COR-L47 (cell line): ENCODE measurements at places on chromosomes 13 and 19.

DNA sequence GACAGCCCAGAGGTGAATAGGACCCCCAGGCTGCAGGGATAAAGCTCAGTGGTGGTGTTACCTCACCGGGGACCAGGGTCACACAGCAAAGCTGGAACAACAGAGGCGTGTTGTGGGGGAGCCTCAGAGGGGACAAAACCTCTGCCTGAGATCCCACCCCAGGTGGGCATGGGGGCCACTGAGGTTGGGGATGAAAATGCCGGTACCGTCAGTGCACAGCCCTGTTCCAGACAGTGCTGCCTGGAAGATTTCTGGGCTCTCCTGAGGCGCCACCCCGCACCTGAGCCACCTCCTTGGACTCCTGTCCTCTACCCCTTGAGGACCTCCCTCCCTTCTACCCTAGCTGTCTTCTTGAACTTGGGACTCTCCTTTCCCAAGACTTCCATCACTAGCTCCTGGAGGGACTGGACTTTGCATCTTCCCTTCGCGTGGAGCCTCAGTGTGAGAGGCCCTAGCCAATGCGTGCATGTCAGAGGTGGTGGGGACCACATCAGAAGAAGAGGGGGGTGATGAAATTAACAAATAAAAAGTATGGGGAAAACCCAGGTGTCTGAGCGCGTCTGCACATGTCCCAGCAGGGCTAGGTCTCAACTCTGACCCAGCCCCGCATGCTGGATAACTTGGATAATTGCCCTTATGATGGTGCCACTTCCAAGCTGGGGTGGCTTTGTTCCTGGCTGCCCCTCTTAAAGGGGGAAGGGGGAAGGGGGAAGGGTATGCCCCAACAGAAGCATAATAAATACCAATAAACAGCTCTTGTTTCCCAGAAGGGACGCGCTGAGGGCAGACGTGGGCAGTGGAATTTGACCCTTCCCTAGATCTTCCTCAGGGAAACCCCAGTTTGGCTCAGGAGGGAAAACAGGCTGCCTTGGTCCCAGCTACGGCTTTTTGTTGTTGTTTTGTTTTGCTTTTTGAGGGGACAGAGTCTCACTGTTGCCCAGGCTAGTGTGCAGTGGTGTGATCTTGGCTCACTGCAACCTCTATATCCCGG is 11.6 kb downstream of the CNFN start:
- DNase-seq: no peak

DNA sequence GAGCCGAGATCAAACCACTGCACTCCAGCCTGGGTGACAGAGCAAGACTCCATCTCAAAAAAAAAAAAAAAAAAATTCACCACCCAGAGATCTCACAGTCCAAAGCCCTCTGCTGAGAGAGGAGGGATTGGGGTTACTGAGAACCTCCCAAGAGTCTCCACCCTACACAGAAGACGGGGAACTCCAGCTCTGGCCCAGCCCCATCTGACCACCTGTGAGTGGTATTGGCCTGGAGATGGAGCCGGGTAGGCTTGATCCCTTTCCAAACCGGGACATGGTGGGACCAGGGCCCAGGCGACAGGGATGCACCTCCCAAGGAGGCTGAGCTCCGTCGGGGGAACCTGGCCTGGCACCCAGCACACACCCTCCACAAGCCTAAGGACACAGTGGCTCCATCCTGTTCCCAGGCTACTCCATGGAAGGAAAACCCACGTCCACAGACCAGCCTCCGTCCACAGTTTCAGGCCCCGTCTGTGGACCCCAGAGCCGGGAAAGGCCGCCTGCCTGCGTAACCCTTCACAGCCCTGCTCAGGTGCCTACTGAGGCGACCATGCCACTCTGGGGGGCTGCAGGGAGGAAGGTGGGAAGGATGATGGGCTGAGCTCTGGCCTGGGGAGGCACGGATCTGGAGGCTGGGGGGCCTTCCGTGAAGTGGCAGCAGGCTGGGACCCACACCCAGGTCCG is 1.8 kb downstream of the TMEM259 start:
- DNase-seq: no peak

GRCh38 chr19:23783636-23784035 is 24.9 kb upstream of the ZNF681 start:
- DNase-seq: no peak

DNA sequence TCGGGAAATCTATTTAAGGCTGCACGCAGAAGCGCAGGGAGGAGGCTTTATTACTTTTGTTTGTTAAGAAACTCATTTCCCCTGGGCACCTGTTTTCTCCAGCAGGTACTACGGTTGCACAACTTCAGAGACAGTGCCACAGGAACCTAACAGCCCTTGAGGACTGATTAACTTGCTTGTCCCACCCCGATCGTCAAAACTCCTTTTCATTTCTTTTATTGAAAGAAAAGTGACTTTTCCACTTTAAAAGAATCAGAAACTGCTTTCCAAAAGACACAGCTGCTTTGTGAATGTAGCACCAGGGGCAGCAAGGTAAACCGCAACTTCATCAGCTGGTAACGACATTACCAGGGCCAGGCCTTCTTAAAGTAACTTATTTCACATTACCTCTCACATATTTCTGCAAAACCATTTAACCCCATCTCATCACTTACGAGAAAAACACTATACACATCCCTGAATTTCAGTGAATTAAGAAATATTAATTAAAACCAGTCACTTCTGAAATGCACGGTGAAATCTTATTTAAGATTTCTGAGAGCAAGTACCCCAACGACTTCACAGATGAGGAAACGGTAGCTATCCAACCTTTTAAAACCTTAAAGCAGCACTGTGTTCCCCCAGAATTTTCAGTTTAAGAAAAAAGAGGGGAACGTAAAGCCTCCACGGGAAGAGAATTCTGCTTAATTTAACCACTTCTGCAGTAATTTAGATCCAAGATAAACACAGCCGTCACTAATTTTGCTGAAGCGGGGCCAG is 1.4 kb downstream of the ANKRD10 start:
- peak; percentile 8 for DNase-seq

DNA sequence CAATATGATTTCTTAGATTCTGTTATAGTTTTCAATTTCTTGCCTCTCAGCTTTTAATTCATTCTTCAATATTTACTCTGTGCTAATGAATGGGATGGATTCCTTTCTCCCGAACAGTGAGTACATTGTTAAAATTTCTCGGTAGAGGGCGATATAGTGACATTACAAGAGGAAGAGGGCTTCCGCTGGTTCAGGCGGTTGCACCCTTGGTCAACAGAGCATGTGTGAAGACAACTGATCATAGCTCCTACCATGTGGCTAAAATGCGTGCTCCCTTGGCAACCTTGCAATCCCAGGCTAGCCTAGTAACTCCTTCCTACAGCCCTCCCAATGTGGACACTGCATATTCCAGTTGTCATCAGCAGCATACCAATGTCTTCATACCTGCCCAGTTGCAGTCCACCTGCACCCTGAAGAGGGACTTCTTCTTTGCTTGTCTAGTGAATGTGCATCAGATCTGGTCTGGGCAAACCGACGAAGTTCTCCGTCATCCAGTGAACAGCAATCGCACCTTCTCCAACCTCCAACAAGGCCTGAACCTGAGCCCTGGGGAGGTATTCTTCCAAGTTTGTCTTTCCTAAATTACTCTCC is 653.0 kb upstream of the GPC6 start:
- no peak for DNase-seq

GRCh38 chr19:17605761-17606589 is 50.5 kb downstream of the COLGALT1 start:
- DNase-seq: no peak

- DNase-seq: no peak
These were observed 13.4 kb downstream of the CYSLTR2 start for GRCh38 chr13:48667136-48667535.

DNA sequence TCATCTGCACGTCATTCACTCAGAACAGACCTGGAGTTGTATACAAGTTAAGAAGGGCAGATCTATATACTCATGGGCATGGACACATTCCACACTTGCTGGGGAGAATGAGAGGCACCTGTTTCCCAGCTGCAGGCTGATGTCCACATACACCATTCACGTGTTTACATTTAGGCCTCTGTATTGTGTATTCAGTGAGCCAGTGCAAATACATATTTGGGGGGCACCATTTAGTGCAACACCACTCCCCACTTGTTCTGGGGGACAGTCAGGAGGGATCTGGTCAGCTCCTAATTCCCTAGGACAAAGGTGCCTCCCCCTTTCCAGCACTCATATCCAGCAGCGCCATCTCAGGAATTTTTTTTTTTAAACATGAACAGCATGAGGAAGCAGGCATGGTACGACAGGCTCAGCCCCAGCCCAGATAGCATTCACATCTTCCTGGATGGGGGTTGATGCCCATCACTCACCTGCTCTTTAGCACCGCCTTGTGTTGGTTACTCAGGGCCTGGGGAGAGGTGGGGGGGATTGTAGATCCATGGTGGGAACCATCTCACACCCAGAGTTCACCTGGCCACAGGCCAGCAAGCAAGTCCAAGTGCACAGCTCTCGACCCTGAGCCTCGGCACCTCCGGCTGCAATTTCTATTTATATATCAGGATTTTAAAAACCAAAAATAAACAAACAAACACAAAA is 56.9 kb upstream of the ZNF254 start:
- DNase-seq: no peak

DNA sequence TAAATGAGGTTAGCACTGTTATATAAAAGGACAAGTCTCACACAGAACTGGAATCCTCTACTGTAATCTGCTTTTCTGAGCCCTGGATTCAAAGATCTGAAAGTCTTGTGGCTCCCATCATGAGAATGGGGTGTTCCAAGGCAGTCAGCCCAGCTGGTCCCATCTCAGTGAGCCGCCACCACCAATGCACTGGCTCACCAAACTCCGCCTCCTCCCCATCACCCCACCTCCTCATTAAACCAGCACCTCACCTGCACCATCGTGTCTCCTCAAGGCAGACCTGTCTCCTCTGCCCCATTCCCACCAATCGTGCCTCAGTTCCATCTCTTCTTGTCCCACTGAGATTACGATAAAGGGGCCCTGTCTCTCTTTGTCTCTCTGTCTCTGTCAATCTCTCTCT is 166.7 kb downstream of the USP12 start:
- no peak for DNase-seq

- no peak for DNase-seq
These were observed 1117.2 kb upstream of the SPRY2 start for GRCh38 chr13:81458170-81458569.

GRCh38 chr19:2503521-2504109 is 27.7 kb downstream of the GADD45B start:
- DNase-seq: no peak

DNA sequence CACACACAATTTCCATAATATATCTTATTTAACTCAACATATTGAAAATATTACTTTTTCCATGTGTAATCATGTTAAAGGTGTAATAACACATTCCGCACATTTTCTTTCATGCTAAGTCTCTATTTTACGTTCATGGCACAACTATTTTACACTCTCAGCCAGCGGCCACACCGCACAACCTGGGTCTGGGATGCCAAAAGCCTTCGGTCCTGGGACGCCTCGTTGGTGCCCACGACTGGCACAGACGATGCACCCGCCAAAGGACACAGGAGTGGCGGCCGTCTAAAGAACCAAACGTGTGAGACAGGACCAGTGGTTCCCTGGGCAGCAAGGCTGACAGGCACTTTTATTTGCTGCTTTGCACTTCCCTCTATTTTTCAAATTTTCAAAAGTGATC is 10.0 kb upstream of the PROZ start:
- no peak for DNase-seq

DNA sequence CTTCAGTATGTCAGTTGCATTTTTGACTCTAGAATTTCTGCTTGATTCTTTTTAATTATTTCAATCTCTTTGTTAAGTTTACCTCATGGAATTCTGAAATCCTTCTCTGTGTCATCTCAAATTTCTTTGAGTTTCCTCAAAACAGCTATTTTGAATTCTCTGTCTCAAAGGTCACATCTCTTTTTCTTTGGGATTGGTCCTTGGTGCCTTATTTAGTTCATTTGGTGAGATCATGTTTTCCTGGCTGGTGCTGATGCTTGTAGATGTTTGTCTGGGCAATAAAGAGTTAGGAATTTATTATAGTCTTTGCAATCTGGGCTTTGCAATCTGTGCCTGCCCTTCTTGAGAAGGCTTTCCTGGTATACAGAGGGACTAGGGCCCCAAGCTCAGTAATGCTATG is 18.5 kb upstream of the KBTBD7 start:
- no peak for DNase-seq

GRCh38 chr13:49419276-49419675 is 24.6 kb downstream of the CAB39L start:
- DNase-seq: no peak

- DNase-seq: no peak
These were observed 3.6 kb downstream of the ARHGAP45 start for GRCh38 chr19:1070576-1070930.

GRCh38 chr13:110393761-110394160 is 86.7 kb downstream of the COL4A2 start:
- DNase-seq: no peak

DNA sequence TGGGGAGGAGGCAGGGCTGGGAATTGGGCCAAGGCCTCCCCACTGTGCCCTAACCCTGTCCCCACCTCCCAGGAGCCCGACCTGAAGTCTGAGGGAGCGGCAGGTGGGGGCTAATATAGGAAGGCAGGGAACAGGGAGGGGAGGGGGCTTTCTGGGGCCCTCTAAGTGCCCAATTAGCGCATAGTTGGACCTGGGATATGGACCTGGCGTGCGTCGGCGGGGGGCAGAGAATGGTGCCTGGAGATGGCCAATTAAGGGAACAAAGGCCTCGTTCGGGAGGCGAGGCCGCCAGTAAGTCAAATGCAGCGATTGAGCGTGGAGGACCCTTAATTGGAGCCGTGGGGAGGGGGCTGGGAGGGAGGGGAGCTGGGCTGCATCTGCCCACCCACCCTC is at the start of gene C19orf85:
C19orf85 (minus strand) TSS at position 90 of the 393 bp plus-strand sequence. CDS start 197 bp downstream, outside the sequence.
- peak; percentile 54 for DNase-seq

- DNase-seq: peak; percentile 84
These were observed 96.6 kb downstream of the SIPA1L3 start for GRCh38 chr19:38003438-38004185.

GRCh38 chr13:111897178-111897845 is 169.6 kb upstream of the SOX1 start:
- DNase-seq: no peak

- DNase-seq: no peak
These were observed 618.4 kb upstream of the SLITRK5 start for GRCh38 chr13:87052731-87053130.

GRCh38 chr19:6464070-6464873 is at the start of gene CRB3:
CRB3 (plus strand) TSS chr19:6464271; CDS start chr19:6464702, 431 bp downstream.
- no peak for DNase-seq

DNA sequence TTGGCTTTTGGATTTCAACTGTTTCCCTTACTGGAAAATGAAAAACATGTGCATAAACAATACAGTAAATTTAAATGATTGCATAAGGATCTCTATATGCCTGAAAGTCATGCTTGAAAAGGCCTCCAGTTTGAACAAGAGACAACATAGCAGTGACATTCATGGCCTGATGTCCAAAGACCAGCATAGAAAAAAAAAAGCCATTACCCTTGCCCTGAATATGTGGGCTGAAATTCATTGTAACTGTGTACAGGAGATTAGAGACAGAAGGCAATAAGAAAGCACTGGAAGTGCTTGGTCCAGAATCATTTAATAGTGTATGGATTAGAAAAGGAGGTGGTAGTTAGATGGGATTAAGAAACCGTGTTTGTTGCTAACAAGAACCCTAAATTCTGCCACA is 15.4 kb downstream of the MIR17HG start:
- DNase-seq: no peak

- no peak for DNase-seq
These were observed 68.2 kb upstream of the MED4 start for GRCh38 chr13:48163061-48163460.
